Activated CD4-positive, CD25-positive, alpha-beta regulatory T cell (primary cell): ENCODE measurements at places on chromosomes 12 and 14.

DNA sequence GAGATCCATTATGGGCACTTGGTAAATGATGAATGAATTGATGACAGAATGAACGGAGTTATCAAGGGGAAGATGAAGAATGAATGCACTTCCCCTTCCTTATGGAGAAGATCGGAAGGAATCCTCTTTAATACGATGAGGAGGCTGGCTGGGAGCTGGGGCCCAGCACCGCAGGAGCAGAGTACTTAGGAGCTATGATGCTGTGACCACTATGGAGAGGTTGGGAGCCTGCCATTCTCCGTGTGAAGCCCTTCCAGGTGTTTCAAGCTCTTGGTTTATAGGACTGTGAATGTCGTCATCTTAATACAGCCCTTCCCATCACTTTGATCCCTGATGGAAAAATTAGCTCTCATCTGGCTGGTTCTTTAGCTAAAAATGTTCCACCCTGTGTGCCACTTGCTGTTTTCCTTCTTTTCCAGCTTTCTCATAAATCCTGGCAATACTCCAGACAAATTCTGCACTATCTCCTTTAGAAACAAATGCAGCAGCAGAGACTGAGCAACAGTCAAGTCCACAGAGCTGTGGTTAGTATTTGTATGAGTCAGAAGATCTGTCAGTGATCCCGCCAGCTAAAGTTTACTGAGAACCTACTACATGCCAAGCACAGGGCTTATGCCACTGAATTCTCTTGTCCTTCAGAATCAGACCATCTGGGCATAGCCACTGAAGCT lies 263.1 kb upstream of the CRY1 start:
- DNase-seq: no peak

DNA sequence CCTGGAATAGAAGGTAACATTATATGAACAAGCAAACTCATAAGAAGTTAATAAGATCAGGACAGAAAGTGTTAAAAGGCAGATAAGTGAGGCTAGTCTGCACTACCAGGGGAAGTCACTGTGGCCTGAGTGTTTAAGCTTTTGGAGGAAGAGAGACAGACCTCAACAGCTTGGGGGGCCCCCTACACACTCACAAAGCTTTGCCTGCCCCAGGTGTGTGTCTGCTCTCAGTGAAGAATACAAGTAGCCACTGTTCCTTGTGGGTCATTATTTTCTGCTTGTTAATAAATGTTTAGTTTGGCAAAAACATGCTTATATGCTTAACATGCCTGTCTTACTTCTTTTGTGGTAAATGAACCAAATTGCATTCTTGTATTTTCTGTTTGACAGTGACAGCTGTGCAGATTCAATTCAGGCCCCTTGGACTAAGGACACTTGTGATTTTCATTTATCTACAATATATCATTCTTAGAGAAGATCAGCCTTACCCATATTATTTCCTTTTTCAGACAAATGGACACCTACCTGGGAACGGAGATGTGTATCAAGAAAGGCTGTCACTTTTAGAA lies 50.7 kb upstream of the C12orf71 start:
- DNase-seq: no peak

- DNase-seq: no peak
These were observed 8.3 kb upstream of the KLRK1 start for GRCh38 chr12:10398168-10398567.

GRCh38 chr12:45575823-45576475 lies 153.6 kb upstream of the ARID2 start:
- DNase-seq: no peak

DNA sequence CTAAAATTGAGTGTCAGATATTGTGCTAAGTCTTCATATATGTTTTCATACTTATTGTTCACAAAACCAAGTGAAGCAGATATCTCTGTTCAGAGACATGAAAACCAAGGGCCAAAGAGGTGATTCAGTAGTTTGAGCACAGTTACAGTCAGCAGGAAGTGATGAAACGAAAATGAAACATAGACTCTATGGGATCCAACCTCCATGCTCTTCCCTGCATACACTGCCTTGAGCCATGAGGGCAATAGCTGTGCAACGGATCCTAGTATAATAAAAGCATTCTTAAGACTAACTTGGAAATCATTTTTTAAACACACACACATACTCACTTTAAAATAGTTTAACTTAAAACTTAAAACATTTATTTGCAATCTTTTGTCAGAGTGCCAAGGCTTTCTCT lies 27.9 kb downstream of the ESR2 start:
- DNase-seq: no peak

- no peak for DNase-seq
These were observed 16.9 kb downstream of the LRRK2 start for GRCh38 chr12:40241741-40242140.

GRCh38 chr12:119328111-119328510 lies 6.4 kb upstream of the CCDC60 start:
- DNase-seq: no peak

GRCh38 chr14:102883089-102883541 lies 39.3 kb upstream of the AMN start:
- DNase-seq: no peak

- DNase-seq: no peak
These were observed 90.5 kb downstream of the SLC2A13 start for GRCh38 chr12:40015345-40015744.

- DNase-seq: no peak
These were observed 208.7 kb downstream of the NELL2 start for GRCh38 chr12:44667461-44667860.

- no peak for DNase-seq
These were observed 395.2 kb downstream of the PAWR start for GRCh38 chr12:79295572-79295971.
